ENCODE measurements at places on chromosomes 3 and 15. TPM values are rescaled to one million over a fixed set of nuclear protein-coding genes. Genes with fewer than 3 reads are reported as not detected.
A peak's percentile ranks its signal among the peaks of the same experiment; 100 is the strongest.

Gene CDV3
- 104 TPM for total RNA-seq

Gene BNC1
- total RNA-seq, result 39.6 TPM

- ATAC-seq, result no peak
Observed at GRCh38 chr3:174220775-174221554, 638.2 kb upstream of the NAALADL2 start.

GRCh38 chr15:88652456-88653199 is 13.8 kb downstream of the ISG20 start:
- no peak for ATAC-seq

- ATAC-seq, result no peak
Observed at GRCh38 chr15:76451540-76451939, 115.0 kb downstream of the ISL2 start.

GRCh38 chr15:81982808-81983207 is 63.0 kb downstream of the MEX3B start:
- ATAC-seq, result no peak

DNA sequence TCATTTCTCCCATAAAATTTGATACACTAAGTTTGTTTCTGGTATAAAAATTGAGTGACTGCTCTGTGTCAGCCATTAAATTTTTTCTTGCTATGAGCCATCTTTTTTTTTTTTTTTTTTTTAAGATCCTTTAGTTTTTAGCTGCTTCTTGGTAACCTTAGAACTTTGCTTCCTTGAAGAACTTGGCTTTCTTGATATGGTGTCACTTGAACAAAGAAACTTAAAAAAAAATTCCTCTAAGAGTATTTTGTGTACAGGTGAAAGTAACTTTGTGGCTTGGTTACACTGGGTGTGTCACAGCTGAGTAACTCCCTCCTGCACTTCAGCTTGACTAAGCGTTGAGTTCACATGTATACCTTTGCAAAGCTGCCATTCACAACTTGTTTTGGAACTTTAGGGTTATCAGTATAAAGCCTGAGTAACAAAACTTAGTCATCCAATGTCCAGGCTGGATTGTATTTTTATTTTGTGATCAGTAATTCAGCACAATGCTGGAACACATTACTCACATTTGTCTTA is 6.5 kb downstream of the CHD2 start:
- ATAC-seq, result peak; percentile 63

DNA sequence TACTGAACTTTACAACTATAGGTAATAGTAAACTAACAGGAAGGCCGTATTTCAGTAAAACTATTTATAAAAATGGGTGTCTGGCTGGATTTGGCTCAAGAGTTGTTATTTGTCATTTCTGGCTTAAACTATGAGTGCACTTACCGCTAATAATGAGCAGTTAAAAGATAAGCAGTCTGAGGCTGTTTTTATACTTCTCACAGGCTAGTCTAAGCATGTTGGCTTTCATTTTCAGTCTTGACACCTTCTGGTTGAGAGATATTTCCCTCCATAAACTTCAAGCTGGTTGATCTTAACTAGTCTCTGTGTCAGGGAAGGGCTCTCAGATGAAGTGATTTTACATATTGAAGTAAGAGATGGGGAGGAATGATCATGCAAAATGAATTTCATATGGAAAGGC is 96.1 kb downstream of the RSRC1 start:
- ATAC-seq, result no peak

- ATAC-seq, result no peak
Observed at GRCh38 chr3:20225769-20226168, 39.8 kb upstream of the SGO1 start.

- no peak for ATAC-seq
Observed at GRCh38 chr15:62886431-62887071, 156.0 kb upstream of the TPM1 start.

DNA sequence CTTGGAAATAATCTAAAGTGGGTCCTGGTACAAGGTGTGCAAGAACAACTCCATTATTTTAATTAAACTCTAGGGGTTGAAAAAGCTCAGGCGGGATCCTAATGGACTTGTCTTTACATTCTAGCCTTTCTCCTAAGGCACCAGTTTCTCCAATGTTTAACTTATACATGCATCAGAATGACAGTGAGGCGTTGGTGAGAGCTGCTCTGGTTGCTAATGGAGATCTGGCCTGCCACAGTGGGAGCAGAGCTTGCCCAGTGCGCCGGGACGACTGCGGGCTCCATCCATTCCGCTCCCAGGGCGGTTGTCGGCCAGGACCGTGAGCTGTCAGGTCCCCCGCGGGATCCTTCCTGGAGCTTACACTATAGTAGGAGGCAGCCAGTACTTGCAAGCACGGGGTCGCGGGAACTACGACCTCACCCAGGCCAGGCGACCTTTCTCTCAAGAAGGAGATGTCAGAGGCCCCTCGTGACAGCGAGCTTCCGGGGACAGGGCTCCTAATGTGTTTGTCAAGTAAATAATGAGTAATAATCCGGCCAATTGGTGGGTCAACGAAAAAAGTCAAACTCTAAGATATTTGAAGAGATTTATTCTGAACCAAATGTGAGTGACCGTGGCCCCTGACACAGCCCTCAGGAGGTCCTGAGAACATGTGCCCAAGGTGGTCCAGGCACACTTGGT is 991 bp upstream of the HIGD1A start:
- ATAC-seq, result no peak

GRCh38 chr3:30686799-30687198 is 80.4 kb downstream of the TGFBR2 start:
- ATAC-seq, result no peak

DNA sequence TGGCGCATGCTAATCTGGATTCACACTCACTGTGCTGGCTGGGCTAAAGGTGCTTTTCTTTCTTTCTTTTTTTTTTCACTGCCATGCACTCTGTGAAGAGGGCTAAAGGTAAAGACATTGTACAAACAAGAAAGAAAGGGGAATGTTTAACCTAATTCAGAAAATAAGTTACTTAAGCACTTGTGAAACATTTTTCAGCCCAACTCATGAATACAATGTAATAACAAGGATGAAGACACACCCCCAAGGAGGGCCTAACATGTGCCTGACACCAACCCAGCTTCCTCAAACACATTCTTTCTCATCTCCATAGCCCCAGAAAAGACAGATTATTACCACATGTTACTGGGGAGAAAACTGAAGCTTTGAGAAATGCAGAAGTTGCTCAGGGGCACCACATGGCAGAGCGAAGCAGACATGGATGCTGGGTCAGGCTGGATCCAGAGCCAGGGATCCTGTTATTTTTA is 5.7 kb downstream of the STIMATE start:
- no peak for ATAC-seq

Measured in esophagus mucosa (tissue), 1 donor.